ENCODE measurements at places on chromosomes 2 and 18.

DNA sequence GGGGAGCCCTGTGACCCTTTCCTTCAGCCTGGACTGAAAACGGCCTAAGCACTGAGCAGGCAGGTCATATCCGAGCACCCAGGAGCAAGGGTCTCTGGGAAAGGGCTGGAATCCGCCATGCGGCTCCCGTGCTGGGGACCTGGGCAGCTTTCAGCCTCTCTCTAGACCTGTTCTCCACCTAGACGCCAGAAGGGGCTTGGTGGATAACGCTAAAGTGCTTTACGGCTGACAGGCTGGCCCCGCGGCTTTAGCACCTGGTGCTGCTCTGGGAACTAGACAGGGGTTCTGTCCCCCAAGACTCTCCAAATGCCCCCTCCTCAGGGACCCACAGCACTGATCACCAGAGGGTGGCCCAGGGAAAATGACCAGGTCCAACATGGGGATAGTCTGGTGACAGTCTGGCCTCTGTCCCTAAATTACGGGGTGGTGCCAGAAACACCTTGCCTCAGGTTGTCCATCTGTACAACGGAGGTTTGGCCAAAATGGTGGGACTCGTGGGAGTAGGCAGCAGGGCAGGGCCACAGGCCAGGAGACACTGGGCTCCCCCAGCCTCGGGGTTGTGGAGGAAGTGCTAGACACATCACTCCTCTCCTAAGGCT, 13.0 kb downstream of the SDC1 start:
- no peak for DNase-seq

DNA sequence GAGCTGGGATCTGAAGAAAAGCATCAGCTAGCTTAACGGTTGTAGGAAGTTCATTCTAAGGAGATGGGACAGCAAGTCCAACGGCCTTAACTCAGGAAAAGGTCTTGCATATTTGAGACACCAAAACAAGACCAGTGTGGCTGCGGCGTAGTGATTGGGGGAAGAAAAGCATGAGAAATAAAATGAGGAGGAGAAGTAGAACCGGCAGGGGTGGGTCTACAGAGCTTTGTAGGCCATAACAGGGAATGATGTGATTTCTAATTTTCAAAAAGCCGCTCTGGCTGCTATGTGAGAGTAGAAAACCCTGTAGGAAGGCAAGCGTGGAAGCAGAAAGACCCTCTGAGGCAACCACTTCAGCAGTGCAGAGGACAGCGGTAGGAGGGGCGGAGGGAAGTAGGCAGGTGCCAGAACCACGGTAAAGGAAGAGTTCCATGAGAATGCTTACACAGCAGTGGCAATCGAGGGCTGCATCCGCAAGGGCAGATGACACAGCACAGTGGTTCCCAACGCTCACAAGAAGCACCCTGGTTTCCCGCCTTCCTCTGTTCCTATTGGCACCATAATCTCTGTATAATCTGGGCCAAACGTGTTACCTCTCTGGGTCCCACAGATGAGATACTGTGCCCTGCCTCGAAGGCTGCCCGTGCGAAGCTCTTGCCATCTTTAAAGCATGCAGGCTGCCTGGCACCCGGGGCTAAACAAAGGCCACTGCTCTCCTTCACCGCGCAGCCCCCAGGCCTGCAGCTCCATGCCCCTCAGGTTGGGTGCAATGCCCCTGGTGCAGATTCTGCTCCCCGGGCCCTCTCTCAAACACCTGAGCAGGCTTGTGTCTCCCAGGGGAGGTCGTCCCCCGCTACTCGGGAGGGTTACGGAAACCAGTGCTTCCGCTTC, 795 bp downstream of the ANKRD39 start:
- DNase-seq: peak; percentile 19

GRCh38 chr2:46512185-46512584, 32.8 kb downstream of the TMEM247 start:
- no peak for DNase-seq

DNA sequence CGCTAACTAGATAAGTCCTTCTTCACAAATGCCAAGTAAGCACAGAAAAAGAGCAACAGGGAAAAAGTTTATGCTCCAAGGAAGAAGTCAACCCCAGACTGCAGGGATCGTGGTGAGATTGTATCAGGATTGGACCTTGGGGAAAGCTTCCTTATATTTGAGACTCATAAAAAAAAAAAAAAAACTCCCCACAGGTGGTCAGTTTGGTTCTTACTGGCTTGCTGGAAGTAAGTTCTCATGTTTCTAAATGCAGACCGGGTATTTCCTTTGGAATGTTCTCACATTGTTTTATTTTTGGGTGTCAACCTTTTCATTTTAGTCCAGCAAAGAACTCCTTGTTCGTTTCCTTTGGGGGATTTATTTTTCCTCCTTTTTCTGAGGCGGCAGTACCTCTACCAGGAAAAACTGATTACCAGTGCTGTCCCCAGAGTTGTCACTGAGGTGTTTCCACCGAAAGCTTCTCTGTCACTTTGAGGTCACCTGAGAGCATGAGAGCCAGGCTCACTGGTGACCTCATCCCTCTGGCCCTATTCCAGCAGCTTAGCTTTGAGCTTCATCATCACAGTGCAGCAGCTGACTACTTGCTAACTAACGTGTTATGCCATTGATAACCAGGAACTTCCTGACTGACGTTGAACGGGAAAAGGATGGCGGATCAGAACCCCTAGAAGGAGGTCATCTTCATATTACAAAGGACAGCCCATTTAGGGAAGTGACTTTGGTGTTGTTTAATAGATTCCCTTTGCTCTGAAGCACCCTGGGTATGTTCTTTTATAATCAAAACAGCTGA, 16.8 kb upstream of the ATP8B1 start:
- peak; percentile 72 for DNase-seq

- DNase-seq: no peak
Measured at GRCh38 chr2:226649871-226650660, 149.6 kb downstream of the IRS1 start.

GRCh38 chr18:22451796-22452195, 34.1 kb upstream of the CTAGE1 start:
- no peak for DNase-seq

- DNase-seq: peak; percentile 90
Measured at GRCh38 chr2:119205001-119205706, 18.5 kb upstream of the STEAP3 start.

DNA sequence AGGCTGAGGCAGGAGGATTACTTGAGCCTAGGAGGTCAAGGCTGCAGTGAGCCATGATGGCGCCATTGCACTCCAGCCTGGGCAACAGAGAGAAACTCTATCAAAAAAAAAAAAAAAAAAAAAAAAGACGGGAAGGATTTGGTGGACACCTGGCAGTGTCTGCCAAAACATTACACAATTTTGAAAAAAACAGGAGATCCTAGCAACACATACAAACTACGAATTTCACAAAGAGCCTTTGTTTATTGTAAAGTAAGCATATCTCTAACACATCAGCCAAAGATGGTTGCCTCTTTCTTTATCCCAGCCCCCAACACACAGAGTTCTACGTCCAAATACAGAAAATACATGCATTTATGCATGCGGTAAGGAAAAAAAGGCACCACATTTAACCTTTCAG, 7.6 kb downstream of the GPR45 start:
- no peak for DNase-seq

DNA sequence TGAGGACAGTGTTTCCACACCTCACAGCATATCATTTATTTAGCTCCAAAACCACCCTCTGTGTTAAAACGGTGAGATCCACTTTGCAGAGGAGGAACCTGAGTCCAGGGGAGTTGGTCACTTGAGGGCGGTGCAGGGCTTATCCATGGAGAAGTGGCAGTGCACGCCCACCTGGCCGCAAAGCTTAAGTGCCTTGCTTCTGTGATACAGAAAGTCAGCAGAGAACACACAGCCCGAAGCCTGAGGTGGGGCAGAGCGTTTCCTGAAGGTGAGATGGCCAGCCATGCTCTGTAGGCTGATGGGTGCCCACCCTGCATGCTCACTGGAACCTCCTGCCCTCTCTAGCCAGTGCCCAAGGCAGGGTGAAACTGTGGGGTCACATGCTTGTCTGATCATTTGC, 87.3 kb downstream of the SH3RF3 start:
- DNase-seq: no peak

DNA sequence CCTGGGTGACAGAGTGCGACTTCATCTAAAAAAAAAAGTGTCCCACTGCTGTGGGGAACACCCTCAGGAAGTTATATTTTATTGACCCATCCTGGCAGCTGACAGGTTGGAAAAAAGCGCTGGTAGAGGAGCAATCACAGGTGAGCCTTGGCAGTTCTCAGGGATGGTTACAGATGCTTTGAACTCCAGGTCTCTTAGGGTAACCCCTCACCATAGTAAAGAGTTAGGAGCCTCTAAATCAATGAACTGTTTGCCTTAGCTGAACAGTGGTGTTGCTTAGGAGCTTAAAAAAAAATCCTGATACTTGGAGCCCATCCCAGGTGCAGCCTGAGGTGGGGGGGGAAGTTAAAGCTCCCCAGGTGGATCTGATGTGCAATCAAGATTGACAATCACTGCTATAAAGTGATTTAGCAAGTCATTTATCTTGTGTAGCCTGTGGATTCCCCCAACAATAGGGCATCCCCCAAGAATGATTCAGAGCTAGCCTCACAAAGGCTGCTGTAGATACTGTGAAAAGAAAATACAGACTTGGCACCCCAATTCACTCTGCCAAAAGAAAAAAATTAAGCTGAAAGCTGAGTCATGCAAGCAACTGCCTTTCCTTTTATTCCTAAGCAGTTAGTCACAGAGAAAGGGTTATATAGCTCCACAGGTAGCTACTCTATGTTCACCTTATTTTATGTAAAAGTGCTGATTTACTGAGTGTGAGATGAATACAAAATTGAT, 14.8 kb downstream of the SLC16A14 start:
- no peak for DNase-seq

DNA sequence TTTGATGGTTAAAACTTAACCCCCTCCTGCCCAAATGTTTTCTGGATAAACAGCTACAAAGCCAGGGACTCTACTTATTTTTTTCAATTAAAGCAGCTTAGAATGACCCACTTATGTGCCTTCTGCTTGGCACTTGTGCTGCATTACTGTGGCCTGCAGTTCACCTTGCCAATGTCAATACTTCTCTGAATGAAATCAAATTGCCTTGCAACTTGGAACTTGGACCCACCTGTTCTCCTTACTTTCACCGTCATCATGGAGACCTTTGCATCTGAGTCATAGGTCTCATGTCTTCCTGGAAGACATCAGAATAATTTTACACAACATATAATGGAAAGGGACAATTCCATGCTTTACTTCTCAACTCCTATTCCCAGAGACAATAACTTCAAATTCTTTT, 92.1 kb upstream of the FHL2 start:
- no peak for DNase-seq

DNA sequence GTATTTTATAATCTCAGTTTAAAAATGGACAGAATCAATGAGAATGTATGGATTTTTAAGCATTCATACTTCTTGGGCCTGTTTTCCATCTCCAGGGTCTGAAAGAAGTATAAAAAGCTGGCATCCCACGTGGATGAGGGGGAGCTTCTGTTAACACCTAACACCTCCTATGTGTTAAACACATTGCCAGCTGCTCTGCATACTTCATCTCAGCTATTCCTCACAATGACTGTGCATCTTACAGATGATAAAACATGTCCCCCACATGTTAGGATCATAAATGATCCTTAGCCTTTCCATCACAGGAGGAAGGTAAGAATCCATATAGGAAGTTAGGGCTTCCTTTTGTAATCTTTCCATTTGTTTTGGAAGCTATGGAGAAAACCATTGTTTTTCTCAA, 239.1 kb downstream of the AGPS start:
- DNase-seq: no peak

GRCh38 chr2:51960281-51960680, 928.3 kb upstream of the NRXN1 start:
- no peak for DNase-seq

DNA sequence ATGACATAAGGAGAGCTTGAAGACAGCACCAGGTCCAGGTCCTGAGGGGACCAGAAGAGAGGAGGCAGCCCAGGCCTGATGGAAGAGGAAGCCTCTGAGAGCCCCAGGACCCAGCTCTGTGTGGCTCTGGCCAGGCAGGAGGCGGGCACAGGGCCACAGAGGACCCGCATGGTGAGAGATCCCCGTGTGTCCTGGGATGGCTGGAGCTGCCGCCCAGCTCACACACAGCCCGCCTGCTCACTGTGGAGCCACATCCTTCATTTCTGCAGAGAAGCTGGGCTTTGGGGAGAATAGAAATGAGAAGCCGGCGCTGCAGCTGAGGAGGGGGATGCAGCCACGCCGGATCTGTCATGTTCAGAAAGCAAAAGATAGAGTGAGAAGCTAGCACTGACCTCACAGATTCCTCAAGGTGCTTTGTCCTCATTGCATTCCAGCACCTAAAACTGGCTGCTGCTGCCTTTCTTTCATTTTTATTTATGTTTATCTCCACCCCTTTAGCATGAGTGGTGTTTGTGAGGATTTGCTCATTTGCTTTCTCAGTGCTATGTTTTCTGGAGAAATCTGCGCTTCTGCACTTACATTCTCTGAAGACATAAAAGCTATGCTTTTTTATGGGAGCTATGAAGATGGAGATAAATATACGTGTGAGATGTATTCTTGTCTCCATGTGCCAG, 307.6 kb upstream of the MYT1L start:
- DNase-seq: no peak

DNA sequence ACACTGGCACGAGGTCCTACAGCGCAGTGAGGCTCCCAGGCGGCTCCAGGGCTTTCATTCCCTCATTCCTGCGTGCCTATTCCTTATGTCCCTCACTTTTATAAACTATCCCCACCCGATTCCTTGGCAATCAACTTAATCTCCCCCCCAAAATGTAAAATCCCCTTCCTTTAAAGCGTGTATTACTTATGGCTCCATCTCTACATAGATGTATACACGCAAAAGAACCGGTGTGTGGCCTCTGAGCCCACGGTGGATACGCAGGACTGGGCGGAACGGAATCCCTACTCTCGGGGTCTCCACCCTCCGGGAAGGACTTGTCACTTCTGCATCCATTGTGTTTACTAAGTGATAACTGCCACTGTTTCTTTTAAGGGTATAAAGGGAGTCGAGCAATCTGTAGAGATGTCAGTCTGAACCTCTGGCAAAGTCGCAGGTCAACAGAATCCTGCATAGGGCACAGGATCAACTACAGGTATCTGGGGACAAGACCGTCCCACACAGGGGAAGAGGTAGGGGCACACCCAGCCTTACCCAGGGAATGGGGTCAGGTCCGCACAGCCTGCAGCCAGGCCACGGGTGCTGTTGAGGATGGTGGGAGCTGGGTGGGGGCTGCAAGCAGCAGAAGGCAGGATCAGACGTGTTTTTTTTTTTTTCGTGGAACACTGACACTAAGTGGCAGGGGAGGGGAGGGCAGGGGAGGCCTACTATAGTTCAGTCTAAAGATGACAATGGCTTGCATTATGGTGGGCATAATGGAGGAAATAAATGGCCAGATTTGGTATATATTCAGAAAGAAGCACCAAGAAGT, 42.1 kb downstream of the HDLBP start:
- DNase-seq: no peak

DNA sequence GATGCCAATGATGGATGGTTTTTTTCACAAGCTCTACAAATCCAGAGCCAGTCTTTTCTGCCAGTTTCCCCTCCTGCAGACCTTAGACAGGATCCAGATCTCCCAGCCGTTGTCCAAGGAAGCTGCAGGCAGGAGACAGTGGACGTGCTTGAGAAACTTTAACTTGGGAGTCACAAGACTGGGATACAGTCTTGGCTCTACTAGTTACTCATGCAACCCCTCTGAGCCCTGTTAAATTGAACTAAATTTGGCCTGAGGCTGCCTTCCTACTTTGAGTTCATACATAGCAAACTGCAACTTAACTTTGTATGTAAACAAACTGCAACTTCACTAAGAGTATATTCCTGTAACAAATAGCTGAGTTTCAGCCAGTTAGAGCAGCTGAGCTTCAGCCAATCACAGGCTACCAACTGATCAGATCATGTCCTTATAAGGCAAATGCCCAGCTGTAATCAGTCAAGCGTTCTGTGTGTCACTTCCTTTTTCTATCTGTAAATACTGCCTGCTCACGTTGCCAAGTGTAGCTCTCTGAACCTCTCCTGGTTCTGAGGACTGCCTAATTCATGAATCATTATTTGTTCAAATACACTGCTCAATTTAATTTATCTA, 140.9 kb downstream of the CAPN13 start:
- no peak for DNase-seq

Measured in T47D (cell line).